ENCODE measurements at places on chromosomes 6 and 20. TPM values are rescaled to one million over a fixed set of nuclear protein-coding genes. Genes with fewer than 3 reads are reported as not detected.

- no peak overlapping the region for H3K4me3 ChIP-seq
- H3K36me3 ChIP-seq = no peaks in the 10 kb centered on the region
- DNase-seq = no peak
- H3K27me3 ChIP-seq = no peaks in the 10 kb centered on the region
Observed at GRCh38 chr20:33474097-33474873, 15.6 kb upstream of the CBFA2T2 start.

DNA sequence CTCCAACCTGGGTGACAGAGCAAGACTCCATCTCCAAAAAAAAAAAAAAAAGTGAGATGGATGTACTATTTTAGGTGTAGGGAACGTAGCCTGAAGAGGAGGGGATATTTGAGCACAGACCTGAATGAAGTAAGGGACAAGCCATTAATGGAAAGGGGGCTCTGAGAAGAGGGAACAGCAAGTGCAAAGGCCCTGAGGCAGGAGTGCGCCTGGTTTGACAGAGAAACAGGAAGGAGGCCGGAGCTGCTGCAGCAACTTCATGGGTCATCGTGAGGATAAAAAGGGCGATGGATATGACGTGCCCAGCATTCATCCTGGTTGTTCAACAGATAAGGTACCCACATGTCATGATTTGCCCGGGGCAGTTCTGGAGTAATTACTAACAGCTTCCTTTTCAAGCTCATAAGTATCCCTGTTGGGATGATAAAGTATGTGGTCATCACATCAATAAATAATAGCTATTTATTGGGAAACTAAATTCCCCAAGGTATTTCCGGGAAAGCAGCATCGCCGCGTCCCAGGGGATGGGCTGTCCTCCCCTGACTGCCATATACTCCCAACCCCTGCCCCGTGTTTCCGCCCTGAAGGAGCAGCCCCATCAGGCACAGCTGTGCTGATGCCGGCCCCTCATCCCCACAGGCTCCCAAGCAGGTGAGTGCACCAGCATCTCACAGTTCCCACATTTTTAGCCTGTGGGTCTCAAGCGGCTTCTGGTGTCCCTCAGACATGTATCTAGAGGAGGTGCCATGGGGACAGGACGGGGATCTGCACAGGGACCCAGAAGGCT lies 43.4 kb downstream of the DLGAP4 start:
- no peak overlapping the region for H3K27ac ChIP-seq
- H3K36me3 ChIP-seq = no peaks in the 10 kb centered on the region
- no peak for DNase-seq
- H3K4me1 ChIP-seq = no peaks in the 10 kb centered on the region

- no peaks in the 10 kb centered on the region for H3K27me3 ChIP-seq
- DNase-seq = no peak
- H3K4me3 ChIP-seq = no peak overlapping the region
Observed at GRCh38 chr20:61780066-61780465, 285.6 kb downstream of the TAF4 start.

Gene MAN1A1
- 71.2 TPM for total RNA-seq

Gene SLC35D3
- not detected for total RNA-seq

Gene LY6G6D
- total RNA-seq = not detected

Gene CCM2L
- total RNA-seq = 8.6 TPM

All from vagina (tissue), 2 donors.